ENCODE measurements at places on chromosomes 13 and 19. TPM values are rescaled to one million over a fixed set of nuclear protein-coding genes. Genes with fewer than 3 reads are reported as not detected.

DNA sequence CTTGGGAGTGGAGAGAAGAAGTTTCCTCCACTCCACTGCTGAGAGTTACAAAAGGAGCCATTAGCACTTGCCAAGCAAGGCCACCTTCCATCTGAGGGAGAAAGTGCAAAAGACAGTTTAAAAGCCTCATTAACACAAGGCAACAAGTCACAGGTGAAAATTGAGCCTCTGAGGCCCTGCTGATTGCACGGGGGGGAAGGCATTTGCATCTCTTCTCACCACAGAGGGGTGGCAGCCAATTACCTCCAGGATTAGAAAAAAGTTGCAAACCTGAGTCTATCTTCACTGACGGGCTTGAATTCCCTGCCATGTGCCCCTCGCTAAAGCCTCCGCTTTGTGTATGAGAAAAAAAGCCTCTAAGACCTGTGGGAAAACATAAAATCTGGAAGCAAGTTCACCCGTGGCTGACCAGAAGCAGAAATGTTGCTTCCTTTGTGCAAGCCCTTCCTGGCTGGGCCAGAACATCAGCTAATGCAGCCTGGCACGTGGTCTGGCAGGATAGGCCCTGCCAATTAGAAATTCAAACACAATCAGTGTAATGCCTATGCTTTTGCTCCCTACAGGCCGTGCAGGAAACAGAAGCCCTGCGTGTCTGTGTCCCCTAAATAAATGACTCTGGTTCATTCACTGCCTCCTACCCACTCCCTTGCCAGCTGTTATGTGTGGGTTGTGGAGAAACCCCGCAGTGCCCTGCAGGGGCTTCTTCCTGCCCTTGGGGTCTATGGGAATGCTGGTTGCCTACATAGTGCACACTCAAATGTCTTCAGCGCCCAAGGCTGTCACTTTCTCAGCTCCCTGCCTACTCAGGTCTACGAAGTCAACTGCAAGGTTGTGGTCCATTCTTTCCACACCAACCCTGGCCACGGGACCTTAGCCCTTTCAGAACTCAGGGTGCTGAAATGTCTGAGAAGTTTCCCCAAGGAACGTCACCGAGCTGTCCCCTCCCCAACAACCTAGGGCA is 150.2 kb downstream of the UQCRFS1 start:
- H3K36me3 ChIP-seq = no peaks in the 10 kb centered on the region
- no peaks in the 10 kb centered on the region for H3K4me1 ChIP-seq
- no peaks in the 10 kb centered on the region for H3K27me3 ChIP-seq
- DNase-seq = no peak

DNA sequence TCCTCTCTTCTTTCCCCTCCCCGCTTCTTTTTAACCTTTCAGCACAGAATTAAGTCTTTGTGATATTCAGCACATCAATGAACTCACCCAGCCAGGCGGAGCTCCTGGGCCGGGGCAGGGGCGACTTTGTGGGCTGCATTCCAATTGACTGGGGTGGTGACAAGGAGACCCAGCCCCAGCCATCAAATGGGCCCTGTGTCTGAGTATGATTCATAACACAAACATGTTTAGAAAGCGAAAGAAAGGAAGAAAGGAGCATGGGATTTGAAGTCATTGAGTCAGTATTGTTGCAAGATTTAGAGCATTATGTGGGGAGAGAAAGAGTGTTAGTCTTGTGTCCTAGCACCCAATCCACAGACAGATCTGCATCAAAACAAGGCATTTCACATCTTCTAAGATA is 185.3 kb downstream of the LHFPL6 start:
- DNase-seq = no peak
- H3K4me3 ChIP-seq = no peak overlapping the region
- no peaks in the 10 kb centered on the region for H3K27me3 ChIP-seq

GRCh38 chr19:5978606-5979552 is 939 bp upstream of the RANBP3 start:
- no peak for DNase-seq
- H3K27ac ChIP-seq = peak overlapping the region; percentile 80
- H3K4me3 ChIP-seq = peak overlapping the region; percentile 92
- no peaks in the 10 kb centered on the region for H3K36me3 ChIP-seq

DNA sequence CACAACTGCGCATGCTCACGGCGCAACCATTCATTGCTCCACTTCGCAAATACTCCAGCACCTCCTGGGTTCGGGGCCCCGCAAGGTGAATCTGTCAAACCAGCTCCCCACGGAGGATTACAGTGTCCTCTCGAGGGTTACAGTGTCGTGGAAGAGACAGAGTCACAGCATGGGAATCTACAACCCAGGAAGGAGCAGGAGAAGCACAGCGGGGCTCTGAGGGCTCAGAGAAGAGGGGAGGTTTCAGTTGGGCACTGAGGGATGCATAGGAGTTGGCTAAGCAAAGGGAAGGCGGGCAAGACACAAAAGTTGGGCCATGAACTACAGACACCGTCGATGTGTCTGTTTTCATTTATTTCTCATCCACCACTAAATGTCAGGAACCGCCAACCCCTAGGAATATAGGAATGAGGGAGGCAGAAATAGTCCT is 1.0 kb upstream of the GTF2F1 start:
- DNase-seq = no peak
- peak overlapping the region; percentile 82 for H3K4me3 ChIP-seq
- no peaks in the 10 kb centered on the region for H3K27me3 ChIP-seq
- H3K27ac ChIP-seq = peak overlapping the region; percentile 89
- H3K4me1 ChIP-seq = peaks cover 10% of the 10 kb centered on the region

DNA sequence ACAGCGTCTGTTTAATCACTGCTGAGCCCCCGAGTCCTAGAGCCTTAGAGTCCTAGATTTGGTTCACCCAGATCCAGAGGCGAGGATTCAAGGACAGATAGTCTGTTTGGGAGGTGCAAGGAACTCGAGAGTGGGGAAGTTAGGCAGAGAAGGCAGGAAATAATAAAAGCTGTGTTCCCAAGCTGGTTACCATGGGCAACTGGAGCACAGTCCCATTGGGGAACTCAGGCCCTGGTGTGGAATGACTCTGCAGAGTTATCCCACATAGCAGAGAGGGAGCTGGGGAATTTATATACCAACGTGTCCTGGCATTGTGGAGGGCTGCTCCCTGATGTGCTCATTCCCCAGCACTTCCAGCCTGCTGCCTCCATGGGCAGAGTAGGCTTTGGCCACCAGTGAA is 9.7 kb downstream of the IGSF23 start:
- H3K36me3 ChIP-seq = no peaks in the 10 kb centered on the region
- no peak overlapping the region for H3K27ac ChIP-seq
- DNase-seq = no peak
- H3K27me3 ChIP-seq = no peaks in the 10 kb centered on the region
- H3K4me3 ChIP-seq = no peak overlapping the region

GRCh38 chr19:3575260-3575741 is 2.6 kb downstream of the HMG20B start:
- H3K4me3 ChIP-seq = no peak overlapping the region
- no peak for DNase-seq
- H3K4me1 ChIP-seq = no peaks in the 10 kb centered on the region

DNA sequence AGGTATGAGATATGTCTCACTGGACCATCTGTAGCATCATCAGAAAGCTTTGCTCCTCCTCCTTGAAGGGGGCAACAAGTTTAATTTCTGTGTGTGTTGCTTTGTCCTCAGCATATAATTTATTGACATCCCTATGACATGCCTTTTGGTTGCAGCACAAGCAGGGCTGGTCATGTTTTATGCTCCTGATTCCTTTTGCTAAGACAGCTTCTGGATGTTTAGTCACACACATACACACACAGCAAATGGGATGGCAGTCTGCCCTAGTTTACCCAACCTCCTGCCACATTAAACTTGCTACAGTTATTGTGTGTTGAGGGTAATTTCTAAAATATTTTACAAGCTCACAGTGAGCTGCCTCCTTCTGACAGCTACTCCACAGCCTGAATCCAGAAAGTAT is 217.9 kb upstream of the RXFP2 start:
- no peaks in the 10 kb centered on the region for H3K36me3 ChIP-seq
- H3K27ac ChIP-seq = no peak overlapping the region
- no peaks in the 10 kb centered on the region for H3K4me1 ChIP-seq
- DNase-seq = no peak
- H3K4me3 ChIP-seq = no peak overlapping the region

DNA sequence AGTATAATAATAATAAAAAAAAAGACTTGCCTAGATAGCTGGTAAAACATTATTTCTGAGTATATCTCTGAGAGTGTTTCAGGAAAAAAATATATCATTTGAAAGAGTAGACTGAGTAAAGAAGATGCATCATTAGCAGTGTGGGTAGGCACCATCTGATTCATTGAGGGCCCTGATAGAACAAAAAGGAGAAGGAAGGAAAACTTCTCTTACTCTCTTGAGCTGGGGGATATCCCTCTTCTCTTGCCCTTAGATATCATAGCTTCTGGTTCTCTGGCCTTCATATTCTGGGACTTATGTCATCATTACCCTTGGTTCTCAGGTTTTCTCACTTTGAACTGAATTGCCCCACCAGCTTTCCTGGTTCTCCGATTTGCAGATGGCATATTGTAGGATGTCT is 177.6 kb upstream of the EDNRB start:
- H3K4me1 ChIP-seq = no peaks in the 10 kb centered on the region
- H3K27ac ChIP-seq = no peak overlapping the region
- H3K36me3 ChIP-seq = no peaks in the 10 kb centered on the region
- DNase-seq = no peak
- no peak overlapping the region for H3K4me3 ChIP-seq
- H3K27me3 ChIP-seq = no peaks in the 10 kb centered on the region

- DNase-seq = no peak
- H3K27ac ChIP-seq = no peak overlapping the region
- no peaks in the 10 kb centered on the region for H3K36me3 ChIP-seq
- H3K4me1 ChIP-seq = no peaks in the 10 kb centered on the region
- no peaks in the 10 kb centered on the region for H3K27me3 ChIP-seq
- H3K4me3 ChIP-seq = no peak overlapping the region
Measured at GRCh38 chr13:29716493-29716892, 121.0 kb upstream of the SLC7A1 start.

KCNRG gene
- total RNA-seq = not detected

PSG7 gene
- not detected for total RNA-seq

OR4F17 gene
- not detected for total RNA-seq

CLEC4G gene
- 1.1 TPM for total RNA-seq

MCEMP1 gene
- not detected for total RNA-seq

NKPD1 gene
- 0.35 TPM for total RNA-seq

All from Peyer's patch (tissue), 4 donors.